Stimulated activated CD4-positive, alpha-beta T cell treated with anti-CD3 and anti-CD28 coated beads, Interleukin-15, amount 100 ng/mL, for 1 hour (primary cell): ENCODE measurements at places on chromosomes 1 and 21.

- no peak for DNase-seq
Observed at GRCh38 chr1:186753241-186753640, 73.0 kb upstream of the PTGS2 start.

- no peak for DNase-seq
Observed at GRCh38 chr1:175287377-175287776, 94.8 kb upstream of the KIAA0040 start.

DNA sequence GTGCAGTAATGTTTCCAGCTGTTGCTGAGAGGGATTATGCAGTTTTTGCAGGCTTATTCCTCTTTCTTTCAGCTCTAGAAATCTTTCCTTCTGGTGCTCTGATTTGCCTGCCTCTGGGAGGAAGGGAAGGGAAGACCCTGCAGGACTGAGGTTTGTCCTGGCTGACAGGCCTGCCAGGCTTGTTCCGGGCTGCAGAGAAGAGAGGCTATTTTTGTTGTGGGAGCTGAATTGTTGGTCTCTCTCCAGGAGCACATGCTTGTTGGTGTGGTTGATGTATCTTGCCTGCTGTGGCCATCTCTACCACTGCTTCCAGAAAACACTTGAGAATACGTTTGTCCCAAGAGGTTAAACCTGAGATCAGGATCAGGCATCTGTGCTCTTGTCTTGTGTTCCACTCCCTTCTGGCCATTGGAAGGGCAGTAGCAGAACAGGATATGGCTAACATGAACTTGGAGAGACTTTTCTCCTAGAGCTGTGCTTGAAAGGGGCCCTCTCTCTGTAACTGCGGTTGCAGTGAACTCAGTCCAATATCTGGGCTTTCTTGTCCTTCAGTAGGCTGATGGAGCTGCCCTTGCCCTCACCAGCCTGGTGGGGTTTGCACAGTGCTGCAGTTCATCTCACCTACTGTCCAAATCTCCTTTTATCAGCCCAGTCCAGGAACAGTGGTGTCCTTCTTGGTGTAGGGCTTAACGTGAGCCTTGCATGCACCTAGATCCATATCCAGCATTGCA lies 21.5 kb upstream of the SLC25A34 start:
- no peak for DNase-seq

DNA sequence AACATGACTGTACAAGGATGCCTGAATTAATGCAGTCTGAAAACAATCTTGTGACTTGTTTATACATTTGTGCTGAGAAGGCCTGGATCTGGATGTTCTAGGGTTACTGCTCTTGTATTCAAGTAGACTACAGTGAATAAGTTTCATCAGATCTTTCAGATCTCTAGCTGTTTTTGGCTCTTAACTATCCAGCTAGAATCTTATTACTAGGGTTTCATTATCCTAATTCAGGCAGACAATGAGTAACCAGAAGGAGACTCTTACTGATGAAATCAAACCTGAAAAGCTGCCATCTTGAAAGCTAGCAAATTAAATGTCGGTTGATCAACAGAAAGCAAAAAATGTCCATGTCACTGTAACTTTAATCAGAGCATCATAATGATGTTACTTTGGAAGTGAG lies 112.5 kb upstream of the KCNK2 start:
- no peak for DNase-seq

DNA sequence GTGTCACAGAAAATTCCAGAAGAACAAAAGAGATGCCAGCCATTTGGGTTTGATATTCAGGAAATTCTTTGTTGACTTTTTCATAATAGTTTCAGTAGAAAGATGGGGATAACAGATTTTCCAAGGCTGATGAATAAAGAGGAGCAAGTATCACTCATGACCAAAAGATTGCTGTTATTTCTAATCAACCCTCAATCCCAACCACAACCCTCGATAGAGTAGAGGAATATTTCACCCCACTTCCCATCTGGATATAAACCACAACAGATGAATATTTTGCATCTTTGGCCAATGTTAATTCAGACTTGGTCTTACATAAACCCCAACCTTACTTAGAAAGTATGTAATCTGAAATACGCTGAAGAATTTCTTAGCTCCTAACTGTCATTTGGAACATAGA lies 232.4 kb downstream of the SEC16B start:
- no peak for DNase-seq

GRCh38 chr1:216945538-216946080 lies 222.4 kb upstream of the ESRRG start:
- DNase-seq = no peak

DNA sequence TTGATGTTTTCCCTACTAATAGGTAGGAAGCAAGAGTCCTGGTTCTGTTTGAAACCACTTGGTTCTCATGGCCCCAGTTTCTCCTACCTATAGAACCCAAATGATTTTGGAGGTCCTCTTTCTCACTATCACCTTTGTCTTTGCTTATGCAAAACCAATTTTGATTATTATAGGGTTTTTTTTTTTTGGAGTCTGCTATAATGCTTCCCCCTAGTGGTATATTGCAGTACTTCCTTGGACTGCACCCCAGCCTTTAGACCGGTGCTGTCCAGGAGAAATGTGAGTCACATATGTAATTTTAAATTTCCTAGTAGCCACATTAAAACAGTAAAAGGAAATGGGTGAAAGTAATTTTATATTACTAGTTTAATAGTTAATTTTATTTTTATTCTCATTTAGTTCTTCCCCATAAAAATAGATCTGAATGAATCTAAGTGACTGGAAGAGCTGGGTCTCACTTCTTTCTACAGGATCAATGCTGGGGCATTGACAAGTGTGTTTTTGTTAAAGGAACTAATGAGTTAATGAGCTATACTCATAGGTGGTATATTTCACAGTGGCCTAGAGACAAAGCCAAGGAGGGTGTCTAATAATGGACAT lies 10.6 kb downstream of the FCMR start:
- DNase-seq = no peak

DNA sequence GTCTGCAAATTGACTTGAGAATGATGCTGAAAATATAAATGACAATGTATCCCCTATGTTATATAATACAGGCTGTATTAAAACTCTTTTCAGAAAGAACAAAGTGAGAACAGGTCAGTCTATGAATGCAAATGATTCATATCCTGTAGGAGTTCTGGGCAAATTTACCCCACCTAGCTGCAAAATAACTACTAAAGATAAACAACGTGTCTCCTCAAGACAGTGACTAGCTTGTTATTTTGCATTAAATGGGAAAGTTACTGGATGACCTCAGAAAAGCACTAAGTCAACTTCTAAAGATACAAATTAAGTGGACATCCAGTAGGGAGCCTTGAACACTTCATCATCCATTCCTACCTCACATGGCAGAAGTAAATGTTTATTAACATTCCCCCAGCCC lies 11.1 kb downstream of the RNF19B start:
- DNase-seq = no peak

DNA sequence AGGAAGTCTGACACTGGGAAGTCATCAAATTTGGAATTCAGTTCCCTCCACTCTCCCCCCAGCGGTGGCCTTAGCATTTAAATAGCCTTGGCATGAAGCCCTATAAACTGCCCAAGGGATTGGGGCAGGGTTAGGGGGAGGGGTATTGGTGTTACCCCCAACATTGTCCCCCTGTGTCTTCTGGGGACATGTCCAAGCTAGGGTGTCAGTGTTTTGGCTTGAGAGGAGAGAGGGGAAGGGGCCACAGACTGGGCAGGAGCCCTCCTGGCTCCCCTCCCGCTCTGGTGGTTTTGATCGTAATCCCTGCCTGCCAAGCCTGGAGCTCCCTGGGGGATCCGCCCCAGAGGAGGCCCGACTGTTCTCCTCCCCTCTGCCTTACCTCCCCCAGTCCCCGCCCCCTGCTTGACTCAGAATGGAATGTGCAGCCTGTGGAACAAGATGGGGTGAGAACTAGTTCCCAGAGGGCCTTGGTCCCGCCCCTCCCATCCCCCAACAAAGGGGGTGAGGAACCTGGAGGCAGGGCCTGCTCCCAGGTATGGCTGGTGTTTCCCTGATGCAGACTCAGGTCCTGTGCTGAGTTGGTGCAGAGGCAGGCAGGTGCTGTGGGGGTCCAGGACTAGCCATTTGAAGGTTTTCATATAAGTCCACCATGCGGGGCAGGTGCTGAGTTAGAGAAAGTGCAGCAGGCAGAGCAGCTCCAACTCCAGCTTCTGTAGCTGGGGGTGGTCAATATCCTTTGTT lies 7.4 kb downstream of the SOX13 start:
- DNase-seq = no peak

GRCh38 chr1:107016376-107016978 lies 40.0 kb upstream of the PRMT6 start:
- no peak for DNase-seq

DNA sequence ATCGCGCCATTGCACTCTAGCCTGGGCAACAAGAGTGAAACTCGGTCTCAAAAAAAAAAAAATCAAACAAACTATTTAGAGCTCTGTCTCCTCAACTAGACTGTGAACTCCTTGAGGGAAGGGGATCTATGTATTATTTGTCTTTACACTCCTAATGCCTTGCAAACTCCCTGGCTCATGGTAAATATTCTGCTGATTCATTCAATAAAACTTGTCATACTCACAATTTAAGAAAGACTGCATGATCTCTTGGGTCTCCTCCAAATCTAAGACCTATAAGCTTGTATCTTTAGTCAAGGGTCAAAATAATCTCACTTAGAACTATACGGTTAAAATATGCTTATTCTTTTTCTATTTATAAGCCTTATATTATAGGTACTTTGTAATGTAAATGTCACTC lies 90.3 kb upstream of the NR5A2 start:
- no peak for DNase-seq

GRCh38 chr1:93818570-93818959 lies 60.4 kb downstream of the DNTTIP2 start:
- DNase-seq = no peak

- no peak for DNase-seq
Observed at GRCh38 chr1:178241057-178241456, 147.2 kb downstream of the RASAL2 start.

DNA sequence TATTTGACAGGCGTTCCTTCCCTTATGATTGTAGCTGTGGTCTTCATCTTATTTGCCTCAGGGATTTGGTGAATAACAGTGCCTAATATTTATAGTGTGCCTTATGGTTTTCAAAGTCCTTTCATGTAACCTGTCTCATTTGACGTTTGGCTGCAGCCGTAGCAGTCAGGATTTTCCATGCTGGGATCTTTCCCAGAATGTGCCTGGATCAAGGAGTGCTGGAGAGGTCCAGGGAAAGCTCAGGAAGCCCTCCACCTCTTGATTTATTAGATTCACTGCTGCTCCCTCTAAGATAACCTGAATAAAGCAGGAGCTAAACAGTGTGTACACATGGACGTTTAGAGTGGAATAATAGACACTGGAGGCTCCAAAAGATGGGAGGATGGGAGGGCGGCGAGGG lies 5.2 kb downstream of the C1orf21 start:
- no peak for DNase-seq

DNA sequence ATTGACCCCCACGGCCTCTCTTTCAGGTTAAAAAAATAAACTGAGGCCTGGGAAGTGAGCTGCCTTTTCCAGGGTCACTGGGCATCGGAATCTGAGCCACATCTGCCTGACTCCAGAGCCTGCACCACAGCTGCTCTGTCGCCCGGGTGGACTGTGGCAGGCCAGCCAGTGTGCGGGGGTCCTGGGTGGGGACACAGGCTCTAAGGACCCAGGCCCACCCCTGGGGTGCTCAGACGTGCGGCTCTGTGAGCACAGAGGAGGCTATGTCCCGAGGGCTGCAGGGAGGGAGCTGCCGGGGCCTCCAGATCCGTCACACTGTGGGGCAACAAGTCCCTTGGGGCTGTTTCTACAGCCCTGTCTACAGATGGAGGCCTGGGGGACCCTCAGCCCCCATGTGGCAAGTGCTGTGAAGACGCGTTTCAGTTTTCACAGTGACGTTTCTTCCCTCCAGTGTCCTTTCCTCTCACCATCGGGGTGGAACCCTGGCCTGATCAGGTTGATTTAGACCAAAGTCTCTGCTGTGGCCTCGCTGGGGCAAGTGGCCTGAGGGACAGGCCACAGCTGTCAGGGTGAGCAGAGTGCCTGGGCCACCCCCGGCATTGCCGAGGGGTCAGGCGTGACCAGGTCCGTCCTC lies 39.2 kb upstream of the ACTRT2 start:
- no peak for DNase-seq

GRCh38 chr1:46445773-46446256 lies 43.8 kb upstream of the DMBX1 start:
- no peak for DNase-seq

- DNase-seq = no peak
Observed at GRCh38 chr21:41280115-41280919, 36.3 kb upstream of the FAM3B start.

DNA sequence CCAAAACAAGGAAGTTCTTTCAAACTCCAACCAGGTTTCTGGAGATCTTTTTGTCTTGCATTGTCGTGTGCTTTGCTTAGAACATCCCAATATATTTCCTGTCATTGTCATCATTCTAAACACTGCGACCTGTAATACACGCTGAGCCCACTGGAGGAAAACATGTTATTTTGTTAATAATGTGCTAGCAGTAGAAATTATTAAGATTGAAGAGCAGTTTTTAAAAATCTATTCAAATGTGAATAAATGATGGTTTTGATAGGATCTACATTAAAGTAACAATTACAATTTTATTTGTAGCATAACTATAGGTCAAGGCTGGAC lies 268.5 kb downstream of the PTPRC start:
- no peak for DNase-seq

DNA sequence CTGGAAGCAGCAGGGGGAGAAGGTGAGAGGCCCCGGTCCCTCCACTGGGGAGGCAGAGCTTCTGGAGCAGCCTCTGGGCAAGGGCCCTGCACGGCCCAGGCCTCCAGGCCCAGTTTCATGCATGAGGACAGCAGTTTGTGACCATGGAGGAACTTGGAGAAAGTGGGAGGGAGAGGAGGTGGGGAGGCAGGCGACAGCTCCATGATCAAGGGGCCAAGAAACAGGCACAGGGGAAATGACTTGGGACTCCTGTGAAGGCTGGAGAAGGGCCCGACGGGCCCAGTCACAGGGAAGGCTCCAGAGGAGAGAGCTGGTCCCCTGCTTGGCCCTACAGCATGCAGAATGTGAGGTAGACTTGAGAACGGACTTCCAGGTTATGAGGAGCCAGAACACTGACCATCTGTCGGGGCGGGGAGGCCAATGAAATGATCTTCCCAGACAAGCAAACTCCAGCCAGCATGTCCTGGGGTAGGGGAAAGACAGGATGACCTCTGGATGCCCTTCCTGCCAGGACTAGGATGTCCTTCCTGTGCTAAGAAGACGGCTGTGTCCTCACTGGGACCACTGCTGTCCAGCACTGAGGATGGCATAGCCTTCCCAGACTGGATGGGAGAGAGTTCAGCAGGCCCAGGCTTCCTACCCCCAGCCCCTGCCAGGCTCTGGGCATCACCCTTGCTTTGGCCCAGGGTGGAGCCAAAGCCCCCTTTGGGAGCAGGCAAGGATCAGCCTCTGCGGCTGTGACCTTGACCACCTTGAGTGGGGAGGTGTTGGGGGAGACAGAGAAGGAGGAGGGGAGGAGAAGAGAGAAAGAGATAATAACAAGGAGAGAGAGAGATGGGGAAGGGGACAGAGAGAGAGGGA lies 548.2 kb downstream of the PTPRU start:
- DNase-seq = no peak

DNA sequence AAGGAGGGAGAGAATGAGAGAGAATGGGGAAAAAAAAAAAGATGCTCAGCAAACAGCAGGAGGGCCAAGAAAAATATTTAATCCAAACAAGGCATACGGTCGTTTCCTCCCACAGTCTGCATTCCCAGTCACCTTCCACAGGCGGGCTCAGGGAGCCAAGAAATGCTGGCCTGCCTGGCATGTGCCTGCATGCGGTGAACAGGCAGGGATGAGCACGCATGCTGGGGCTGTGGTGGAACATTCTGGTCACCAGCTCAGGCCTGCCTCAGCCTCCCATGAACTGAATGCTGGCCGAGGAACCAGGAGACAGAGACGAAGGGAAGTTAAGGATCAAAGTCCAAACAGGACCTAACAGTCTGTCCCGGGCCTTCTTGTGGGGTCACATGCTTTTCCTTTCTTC lies 335.3 kb downstream of the ASTN1 start:
- DNase-seq = no peak

- DNase-seq = no peak
Observed at GRCh38 chr1:117631359-117632160, 25.7 kb downstream of the TENT5C start.
